ENCODE measurements at places on chromosomes 12 and 14. TPM values are rescaled to one million over a fixed set of nuclear protein-coding genes. Genes with fewer than 3 reads are reported as not detected.

The GPR68 gene
- 5.7 TPM for polyA plus RNA-seq

The PTCSC3 gene
- not detected for polyA plus RNA-seq

The GIT2 gene
- 42.1 TPM for polyA plus RNA-seq

The RPL36AL gene
- polyA plus RNA-seq: 240 TPM

The SLCO1B1 gene
- polyA plus RNA-seq: not detected

The C14orf180 gene
- polyA plus RNA-seq: not detected

The MYF5 gene
- polyA plus RNA-seq: not detected

The KLRK1 gene
- not detected for polyA plus RNA-seq

The SMIM41 gene
- polyA plus RNA-seq: not detected

The NGB gene
- polyA plus RNA-seq: not detected

The L3HYPDH gene
- 68.9 TPM for polyA plus RNA-seq

The GUCY2C gene
- not detected for polyA plus RNA-seq

The KLHL33 gene
- 0.05 TPM for polyA plus RNA-seq

The TEX22 gene
- 0.46 TPM for polyA plus RNA-seq

The KRT3 gene
- not detected for polyA plus RNA-seq

The TAS2R42 gene
- polyA plus RNA-seq: not detected

The PACS2 gene
- polyA plus RNA-seq: 10.0 TPM

The POTEM gene
- not detected for polyA plus RNA-seq

The TMEM260 gene
- polyA plus RNA-seq: 15.4 TPM

The USP44 gene
- polyA plus RNA-seq: 0.54 TPM

The FIGNL2 gene
- 0.23 TPM for polyA plus RNA-seq

The MYO1A gene
- polyA plus RNA-seq: not detected
